NCI-H2171 (cell line): ENCODE measurements at places on chromosomes 5 and 9.

DNA sequence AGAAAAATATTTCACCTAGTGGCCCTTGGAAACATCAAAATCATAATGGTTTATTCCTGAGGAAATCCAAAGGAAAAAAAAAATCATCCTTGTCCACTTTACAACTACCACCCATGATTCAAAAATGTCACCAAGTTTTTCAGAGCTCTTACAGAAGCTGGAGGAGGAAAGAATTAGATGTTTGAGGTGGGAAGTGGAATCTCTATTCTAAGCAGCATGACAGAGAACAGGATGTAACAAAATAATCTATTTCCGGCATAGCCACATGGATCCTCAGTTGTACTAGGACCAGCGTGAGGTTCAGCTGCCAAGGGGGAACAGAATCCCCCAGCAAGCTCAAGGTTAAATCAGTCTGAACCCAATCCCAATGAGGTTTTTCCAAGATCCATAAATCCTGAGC is 40.2 kb downstream of the FBXW11 start:
- no peak for DNase-seq

DNA sequence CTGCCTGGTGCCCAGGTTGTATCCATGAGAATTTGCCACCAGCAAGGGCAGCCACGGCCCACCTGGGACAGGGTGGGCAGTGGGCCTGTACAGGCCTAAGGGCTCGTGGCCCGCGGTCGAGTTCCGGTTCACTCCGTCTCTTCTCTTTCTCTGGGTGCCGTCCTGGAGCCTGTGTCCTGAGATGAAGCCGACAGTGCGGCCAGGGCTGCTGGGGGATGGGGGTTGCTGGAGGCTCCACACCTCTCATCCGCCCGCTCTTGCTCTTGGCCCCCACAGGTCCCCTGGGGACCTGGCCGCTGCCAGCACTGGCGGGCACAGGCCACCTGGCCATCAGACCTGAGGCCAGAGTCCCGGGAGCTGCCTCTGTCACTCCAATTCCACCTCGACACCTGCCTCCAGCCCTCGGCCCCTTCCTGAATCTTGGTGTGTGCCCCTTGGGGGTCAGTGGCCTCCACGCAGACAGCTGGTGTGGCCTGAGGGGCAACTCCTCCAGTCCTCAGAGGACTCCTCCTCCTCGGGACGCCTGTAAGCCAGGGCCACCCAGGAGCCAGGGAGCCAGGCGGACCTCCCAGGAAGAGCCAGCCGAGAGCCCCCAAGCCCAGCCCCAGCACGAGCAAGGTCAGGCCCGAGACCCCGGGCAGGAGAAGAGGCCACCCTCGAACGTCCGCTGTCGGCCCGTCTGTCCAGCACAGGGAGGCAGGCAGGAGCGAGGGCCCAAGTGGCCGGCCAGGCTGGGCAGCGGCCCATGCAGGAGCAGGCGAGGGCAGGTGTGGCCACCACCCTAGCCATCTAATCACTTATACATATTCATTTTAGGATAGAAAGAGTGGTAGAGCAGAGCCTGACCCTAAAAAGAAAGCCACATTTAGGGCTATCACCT is 5.2 kb downstream of the LRRC26 start:
- no peak for DNase-seq

DNA sequence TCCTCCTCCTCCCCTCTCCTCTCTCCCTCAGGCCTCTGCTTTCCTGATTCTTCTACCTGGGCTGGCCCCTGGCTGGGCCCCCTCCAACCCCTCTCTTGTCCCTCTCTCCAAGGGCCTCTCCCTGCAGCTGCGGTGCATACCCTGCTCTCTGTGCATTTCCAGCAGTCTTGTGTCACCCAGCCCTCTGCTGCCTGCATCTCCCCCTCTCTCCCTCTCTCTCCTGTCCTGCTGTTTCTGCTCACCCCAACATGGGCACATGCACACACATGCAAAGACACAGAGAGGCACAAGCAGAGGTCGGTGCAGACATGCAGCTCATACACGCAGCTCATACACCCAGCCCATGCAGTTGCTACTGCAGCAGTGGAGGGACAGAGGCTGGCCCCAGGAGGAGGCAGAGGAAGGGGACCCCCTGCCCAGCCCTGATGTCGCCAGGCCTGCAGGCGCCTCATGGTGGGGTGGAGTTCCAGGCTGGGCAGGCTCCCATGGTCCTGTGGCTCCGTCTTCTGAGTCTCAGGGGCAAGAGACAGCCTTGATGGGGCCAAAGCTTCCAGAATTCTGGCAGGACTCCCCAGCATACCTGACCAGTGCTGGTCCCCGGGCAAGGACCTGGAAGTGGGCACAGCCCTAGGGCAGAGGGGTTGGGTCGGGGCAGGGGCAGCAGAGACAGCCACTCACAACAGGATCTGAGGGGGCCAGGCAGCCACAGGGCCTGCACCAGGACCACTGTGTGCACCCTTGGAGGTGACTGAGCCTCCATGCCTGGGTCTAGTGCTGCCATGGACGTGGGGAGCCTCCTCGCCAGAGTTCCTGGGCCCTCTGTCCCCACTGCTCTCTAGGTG is 216.9 kb downstream of the C9orf50 start:
- no peak for DNase-seq

- DNase-seq, result no peak
Measured at GRCh38 chr5:103117471-103117991, 2.4 kb downstream of the GIN1 start.

DNA sequence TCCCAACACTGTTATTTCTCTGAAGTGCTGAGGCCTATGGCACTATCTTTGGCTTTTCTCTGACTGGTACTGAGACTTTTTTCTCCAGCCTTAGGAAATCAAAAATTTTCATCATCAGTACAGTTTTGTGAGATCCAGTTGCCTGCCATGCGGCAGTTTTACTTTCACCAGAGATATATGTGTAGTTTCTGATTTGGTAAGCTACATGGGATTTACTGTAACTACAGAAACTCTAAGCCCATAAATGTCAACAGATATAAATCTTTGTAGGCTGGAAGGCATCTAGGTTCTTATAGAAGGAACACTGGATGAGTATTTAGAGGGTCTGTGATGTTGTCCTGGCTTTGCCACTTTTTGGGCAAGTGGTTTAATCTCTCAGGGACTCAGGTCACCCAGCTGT is 69.0 kb downstream of the DOCK2 start:
- DNase-seq, result no peak

DNA sequence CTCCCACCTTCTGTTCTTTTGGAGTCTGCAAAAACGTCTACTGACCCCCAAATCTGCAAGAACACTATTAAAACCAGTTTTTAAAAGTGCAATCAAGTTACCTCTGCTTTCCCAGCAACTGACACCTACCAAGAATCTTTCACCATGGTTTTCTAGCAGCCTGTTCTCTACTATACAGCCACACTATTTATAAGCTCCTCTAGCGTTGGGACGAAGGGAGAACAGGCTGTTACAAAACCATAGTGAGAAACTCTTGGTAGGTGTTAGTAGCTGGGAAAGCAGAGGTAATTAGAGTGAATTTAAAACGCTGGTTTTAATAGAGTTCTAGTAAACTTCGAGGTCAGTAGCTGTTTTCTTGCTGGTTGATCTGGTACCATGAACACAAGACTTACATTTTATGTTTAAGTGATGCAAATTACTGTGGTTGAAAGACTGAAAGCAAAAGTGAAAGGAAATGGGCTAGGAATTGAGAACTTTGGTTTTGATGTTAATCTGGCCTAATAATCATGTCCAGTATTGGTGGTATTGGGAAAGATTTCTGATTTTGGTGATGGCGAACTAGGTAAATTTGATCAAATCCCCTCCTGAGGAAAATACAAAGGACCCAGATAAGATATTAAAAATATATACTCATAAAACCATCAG is 5.3 kb downstream of the MROH2B start:
- DNase-seq, result no peak
